ENCODE measurements at places on chromosomes 3 and 15.

GRCh38 chr3:38958026-38958720 lies 93.6 kb downstream of the SCN11A start:
- DNase-seq, result no peak

DNA sequence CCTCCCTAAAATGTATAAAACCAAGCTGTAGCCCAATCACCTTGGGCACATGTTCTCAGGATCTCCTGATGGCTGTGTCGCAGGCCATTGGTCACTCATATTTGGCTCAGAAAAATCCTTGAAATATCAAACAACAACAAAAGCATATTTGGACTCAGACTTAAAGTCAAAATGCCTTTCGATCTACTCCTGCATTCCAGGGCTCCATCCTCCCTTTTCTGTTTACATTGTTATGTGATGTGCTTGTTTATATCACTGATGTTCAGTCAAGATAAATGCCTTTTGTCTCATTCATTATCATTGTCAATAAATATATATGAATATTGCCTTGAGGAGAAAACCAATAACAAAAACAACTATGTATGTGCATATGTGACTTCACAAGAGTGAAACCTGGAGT lies 31.7 kb downstream of the HGD start:
- no peak for DNase-seq

- no peak for DNase-seq
These were observed 163.3 kb downstream of the AKAP13 start for GRCh38 chr15:85543741-85544155.

DNA sequence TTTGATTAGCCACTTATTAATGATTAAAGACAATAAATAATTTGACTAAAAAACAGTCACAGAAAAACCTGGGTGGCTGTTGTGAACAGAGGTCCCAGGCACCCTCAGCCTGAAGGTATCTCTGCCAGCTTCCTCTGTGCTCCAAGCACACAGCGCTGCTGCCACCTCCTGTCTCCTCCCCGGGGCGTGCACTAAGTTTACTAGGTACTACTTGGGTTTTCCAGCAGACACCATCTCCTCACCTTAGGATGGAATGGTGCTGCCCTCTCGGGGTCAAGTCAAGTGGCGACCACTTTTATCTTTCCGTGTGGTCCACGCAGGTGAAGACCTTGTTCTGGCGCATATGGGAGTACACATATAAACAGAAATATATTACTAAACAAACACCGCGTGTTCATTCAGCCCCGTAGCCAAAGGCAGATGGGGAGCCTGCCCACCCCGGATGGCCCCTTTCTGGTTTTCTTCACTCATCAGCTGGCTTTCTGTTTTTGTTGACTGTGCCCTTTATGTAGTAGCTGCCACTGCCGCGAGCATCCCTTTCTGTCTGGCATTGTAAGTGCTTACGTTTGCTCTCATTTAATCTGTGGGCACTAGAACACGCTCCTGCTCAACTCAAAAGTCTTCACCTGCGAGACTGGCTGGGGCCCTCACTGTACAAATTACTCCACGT lies 128.0 kb downstream of the LRIG1 start:
- DNase-seq, result peak; percentile 73

DNA sequence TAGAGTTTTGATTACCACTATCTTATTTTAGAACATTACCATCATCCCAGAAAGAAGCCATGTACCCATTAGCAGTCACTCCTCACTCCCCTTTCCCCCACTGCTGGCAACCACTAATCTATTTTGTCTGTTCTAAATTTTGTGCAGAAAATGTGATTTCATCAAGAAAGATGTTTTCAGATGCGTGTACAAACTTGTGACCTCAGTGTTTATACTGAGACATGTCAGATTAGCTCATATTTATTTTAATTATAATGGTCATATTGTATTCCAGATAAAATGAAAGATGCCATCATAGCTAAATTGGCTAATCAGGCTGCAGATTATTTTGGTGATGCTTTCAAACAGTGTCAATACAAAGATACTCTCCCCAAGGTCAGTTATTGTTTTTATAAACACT lies 27.8 kb downstream of the PDCD6IP start:
- DNase-seq, result no peak

DNA sequence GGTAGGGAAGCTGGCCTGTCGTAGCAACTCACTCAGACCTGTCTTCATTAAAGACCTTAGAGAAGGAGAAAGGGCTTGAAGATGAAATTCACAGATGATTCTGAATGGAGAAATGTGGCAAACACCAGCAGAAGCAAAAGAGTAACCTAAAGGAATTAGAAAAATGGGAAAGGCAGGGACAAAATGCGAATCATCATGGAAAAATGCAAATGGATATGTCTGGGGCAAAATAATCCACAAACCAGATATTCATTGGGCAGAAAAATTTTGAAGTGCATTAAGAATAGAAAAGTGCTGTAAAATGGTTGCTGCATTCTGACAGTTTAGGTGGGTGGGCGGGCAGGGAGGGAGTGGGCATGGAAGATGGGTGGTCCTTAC lies 156.9 kb upstream of the RASGRP1 start:
- DNase-seq, result no peak

DNA sequence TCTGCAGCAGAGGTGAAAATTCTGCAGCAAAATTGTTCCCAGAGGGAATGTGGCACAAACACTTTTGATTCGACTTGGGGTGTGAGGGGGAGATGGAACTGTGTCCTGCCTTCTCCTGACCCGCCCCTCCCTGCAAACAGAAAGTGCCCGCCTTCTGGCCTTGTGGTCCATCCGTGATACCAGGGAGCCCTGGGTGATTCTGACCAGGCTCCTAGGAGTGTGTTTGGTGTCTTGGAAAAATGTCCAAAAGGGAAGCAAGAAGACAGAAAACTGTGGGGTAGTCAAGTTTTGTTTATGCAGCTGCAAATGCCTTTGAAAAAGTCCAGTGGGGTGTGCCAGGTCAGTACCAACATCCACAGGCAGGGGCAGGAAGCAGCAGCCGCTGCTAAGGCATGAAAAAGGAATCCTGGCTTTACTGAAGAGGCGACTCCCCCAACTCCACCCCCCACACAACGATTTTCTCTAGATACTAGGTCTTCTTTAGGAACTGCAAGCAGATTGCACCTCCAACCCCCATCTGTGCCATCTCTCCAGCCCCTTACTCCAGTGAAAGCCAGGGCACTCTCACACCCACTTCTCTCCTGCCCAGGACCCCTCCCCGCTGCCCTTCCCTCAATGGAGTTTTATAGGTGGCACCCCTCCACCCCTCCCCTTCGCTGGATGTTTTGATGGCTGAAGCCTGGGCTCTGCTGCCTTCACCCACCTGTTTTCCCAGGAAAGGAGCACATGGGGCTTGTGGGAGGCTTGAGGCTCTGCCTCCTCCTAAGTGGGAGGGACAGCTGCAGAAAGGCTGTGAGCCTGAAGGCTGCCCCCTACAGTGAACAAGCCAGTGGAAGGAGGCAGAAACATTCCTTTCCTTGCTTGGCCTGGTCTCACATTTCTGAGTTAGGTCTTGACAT lies 82.4 kb upstream of the HERC1 start:
- peak; percentile 36 for DNase-seq

DNA sequence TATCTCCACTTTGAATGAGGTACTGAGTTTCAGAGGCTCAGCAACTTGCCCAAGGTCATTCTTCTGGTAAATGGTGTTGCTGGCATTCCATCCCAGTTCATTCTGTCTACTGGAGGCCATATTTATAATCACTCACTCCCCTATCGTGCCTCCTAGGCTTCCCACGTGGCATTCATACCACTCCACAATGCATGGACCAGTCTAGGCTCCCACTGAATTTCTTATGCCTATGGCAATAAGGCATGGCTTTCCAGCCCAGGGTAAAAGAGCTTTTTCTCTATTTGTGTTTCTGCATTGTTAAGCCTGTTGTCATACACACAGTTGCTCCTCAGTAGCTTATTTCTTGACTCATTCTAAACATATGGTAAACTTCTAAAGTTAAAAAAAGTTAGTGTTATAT lies 19.9 kb downstream of the BBX start:
- DNase-seq, result no peak

- DNase-seq, result no peak
These were observed 6.4 kb downstream of the SCN5A start for GRCh38 chr3:38643090-38643489.

DNA sequence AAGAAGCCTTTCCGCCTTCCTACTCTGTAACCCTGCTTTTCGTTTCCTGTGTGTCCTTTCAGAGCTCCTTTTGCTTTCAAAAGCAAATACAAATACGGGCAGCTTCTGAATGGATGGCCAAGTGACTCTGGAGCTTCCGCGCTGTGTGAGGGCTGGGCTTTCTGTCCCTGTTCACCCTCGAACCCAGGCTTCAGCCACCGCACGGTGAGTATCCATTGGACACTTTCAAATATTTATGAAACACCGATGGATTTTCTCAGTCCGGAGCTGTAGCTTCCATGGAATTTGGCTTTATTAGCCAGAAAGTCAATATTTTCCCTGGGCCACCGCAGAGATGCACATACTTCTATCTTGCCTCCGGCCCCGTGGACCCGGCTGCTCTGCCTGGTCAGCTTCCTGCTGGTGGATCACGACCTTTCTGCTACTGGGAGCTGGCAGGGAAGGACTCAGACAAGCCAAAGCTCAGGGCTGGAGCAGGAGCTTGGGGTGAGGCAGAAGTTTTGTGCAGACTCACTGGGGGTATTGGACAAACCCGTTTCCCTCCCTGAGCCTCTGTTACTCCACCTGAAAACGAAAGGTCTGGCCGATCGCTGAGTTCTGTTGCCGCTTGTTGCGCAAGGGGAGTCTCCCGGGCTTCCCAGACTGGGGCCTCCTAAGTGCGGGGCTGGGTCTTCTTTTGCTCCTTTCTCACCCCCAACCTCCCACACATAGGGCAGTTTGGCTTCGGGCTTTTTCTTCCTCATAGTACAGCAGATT lies 63.6 kb downstream of the LINGO1 start:
- DNase-seq, result no peak
